Testis (tissue), 5 donors: ENCODE measurements at places on chromosomes 5 and 9.

DNA sequence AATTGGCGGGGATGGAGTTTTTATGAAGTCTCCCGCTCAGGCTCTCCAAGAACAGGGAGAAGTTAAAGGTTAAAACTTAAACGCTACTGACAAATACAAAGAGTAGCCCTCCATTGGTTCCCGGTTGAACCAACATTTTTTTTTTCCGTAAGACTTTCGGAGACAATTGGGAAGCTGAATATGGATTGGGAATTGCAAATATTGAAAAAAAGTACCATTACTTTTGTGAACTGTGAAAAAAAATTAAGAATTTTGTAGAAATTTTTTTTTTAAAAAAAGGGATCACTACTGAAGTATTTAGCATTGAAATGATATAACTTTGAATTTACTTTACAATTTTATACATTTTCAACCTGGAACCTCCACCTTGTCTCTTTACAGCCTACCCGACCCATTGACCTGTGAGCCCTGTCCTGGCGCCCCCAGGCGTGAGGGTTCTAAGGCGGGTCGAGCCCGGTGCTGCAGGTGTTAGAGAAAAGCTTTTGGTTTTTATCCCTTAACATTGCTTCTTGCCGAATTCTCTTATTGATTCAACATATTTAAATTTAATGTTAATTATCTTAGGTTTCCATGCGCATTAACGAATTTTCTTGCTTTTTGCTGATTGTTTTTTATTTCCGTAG, 448 bp upstream of the ZNF782 start:
- no peak for DNase-seq

DNA sequence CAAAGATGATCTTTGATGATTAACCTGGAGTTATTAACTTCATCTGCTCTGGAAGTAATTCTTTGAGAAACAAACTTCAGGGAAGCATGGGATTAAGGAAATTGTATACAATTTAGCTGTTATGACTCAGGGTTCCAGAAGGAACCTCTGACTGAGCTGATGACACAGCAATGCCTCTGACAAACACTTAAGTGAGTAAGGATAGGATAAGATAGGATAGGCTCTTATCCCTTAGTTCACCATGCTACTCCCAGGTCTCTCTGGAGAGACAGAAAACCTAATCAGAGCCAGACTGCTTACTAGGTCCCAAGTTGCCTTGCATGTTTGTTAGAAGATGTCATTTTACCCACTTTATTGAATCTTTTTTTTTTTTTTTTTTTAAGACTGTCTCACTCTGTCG, 12.6 kb upstream of the TMEM38B start:
- DNase-seq, result no peak

DNA sequence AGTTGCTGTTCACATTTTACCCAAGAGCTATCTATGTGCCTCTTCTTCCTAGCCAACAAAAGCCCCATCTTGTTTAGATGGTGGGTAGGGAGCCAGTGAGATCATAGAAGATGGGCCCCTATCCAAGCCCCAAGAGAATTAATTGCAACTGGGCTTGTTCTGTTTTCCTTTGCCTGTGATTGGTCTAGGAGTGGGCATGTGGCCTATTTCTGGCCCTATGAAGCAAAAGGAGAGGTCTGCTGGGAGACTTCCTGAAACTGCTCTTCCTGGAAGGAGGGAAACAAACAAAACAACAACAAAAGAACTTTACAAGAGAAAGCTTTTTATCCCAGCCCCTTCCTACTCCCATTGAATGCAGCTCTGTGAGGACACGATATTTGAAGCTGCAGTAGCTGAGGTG, 32.5 kb upstream of the ALDOB start:
- no peak for DNase-seq

DNA sequence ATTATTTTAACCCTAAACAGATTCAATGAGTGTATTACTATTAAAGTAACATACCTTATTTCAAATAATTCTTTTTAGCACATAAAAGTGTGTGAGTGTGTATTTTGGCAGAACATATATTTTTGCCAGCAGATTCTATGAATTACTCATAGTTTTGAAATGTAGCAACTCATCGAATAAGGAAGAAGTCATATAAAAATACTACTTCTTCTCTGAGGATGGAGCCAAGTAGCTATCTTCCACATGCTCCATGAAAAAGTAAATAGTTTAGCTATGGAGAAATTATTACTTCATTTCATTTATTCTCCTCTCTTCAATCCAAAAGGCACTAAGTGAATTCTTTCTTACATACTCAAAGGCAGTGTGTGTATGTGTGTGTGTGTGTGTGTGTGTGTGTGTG, 1090.4 kb upstream of the CDH6 start:
- DNase-seq, result no peak

GRCh38 chr5:180495292-180495691, 1.1 kb downstream of the CNOT6 start:
- no peak for DNase-seq

DNA sequence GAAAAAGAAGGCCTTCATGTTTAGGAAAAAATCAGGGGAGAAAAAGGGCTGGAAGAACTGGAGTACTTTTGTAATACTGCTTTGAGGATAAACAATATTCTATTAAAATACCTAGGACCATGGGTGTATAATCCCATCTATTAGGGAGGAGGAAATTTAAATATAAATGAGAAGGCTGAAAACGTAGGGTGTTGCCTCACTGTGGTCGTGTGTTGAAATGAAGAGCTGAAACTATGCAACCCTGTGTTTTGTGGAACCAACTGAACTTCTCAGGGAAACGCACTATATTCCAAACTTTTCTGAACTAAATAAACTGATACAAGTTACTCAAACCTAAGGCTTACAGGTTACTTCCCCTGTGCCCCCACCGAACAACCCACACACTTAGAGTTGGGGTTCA, 4.5 kb upstream of the CNTLN start:
- DNase-seq, result no peak

GRCh38 chr5:143619040-143619439, 192.9 kb upstream of the HMHB1 start:
- DNase-seq, result no peak
